ENCODE measurements at places on chromosomes 6 and 20.

DNA sequence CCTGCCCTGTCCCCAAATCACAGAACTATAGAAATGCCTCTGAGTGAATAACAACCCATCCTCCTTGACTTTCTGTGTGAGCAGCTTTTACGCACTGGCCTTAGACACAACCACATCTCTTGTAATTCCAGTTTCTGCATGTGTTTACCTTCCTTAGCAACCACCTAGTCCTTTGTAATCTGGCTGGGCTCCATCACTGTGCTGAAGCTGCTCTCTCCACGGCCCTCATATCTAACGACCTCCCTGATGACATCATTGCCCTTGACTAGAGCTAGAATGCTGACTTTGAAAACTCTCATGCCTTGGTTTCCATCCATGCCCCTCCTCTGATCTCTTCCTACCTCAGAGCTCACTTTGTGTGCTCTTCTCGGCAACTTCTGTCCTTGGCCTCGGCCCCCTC, 30.5 kb upstream of the GLP1R start:
- DNase-seq = no peak

DNA sequence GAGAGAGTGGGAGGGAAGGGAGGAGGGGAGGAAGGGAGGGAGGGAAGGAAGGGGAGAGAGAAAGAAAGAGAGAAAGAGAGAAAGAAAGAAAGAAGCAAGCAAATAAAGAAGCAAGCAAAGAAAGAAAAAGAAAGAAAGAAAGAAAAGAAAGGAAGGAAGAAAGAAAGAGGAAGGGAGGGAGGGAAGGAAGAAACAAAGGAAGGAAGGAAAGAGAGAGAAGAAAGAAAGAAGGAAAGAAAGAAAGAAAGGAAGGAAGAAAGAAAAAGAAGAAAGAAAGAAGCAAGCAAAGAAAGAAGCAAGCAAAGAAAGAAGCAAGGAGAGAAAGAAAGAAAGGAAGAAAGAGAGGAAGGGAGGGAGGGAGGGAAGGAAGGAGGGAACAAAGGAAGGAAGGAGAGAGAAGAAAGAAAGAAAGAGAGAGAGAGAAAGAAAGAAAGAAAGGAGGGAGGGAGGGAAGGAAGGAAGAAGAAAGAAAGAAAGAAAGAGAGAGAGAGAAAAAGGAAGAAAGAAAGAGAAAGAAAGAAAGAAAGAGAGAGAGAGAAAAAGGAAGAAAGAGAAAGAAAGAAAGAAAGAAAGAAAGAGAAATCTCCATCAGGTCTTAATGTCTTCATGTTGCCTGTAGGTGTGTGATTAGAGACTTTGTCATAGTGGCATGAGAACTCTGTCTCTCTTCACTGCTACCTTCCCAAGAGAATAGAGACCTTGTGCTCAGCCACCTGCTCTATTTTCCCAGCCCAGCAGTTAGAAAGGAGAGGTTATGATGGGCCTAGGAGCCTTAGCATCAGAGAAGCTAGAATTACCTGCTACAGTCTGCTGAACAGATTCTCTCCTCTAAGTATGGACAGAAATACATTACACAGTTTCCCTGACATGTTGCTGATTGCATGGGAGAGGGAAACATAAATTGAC, 5.0 kb downstream of the SEMG1 start:
- DNase-seq = no peak

- DNase-seq = no peak
These were observed 234.5 kb upstream of the ZNF217 start for GRCh38 chr20:53828088-53828681.

GRCh38 chr6:32865724-32866443, 11.9 kb downstream of the PSMB9 start:
- DNase-seq = no peak

- DNase-seq = no peak
These were observed 50.0 kb upstream of the PTPN1 start for GRCh38 chr20:50460115-50460607.

DNA sequence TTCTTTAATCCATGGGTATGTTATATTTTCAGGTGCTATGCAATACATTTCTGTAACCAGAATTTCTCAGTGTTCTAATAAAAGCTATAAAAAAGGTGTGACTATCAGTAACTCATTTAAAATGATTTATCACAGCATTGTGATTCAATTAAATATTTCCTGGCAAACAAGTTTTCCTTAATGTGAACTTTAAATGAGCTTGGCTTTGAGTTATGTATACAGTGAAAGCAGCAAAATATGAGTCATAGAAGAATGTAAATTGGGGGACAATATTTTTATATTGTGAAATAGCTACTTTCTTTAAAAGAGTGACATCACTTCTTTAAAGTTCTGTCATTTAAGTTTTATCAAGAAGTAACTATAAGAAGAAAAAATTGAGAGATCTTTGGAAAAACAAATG, 484.9 kb upstream of the MAN1A1 start:
- no peak for DNase-seq

DNA sequence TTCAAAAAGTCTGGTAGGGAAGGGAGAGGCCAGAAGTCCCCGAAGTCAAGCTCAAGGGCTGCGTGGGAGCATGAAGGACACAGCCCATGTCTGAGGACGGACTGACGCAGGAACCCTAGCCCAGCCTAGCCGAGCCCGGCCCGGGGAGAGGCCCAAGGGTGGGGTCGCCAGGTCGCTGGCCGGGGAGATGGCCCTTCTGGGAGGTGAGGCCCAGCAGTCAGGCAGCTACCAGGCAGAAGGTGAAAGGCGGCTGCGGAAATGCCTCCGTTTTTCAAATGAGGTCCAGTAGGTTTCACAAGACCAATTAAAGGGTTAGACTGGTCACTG, 44.6 kb downstream of the WDR27 start:
- no peak for DNase-seq

DNA sequence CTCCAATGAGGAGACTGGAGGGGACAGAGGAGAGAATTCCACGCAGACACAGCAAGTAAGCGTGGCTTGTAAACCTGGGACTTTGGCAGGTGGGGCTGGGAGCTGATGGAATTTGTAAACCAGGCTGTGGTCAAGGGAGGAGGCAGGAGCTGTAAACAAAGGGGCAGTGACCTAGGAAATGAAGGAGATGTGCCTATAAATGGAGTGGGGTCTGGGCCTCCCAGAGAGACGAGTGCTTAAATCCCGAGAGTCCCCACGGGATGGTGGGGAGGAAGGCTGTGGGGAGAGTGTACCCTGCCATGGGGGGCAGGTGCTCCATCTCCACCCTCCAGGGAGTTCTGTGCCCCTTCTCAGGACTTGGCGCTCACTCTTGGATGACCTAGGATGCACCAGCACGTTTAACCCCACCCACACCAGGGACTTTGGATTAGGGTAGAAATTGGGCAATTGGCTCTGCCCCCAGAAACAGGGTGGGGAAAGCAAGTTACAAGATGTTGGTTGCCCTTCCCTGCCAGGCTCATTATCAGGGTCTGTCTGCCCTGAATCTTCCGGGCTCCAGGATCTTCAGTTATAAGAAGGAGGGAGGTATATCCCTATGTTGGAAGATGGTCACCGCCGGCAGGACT, 4.0 kb upstream of the DHX16 start:
- DNase-seq = no peak

- no peak for DNase-seq
These were observed 245.1 kb downstream of the FOXA2 start for GRCh38 chr20:22339091-22339881.

GRCh38 chr6:149202952-149203351, 114.6 kb upstream of the TAB2 start:
- no peak for DNase-seq

- no peak for DNase-seq
These were observed 4.2 kb upstream of the TFAP2A start for GRCh38 chr6:10418862-10419748.

DNA sequence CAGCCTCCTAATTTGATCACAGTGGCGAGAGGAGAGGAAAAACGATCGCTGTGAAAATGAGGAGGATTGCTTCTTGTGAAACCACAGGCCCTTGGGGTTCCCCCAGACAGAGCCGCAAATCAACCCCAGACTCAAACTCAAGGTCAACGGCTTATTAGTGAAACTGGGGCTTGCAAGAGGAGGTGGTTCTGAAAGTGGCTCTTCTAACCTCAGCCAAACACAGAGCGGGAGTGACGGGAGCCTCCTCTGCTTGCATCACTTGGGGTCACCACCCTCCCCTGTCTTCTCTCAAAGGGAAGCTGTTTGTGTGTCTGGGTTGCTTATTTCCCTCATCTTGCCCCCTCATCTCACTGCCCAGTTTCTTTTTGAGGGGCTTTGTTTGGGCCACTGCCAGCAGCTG, 28.7 kb downstream of the SAYSD1 start:
- DNase-seq = no peak

DNA sequence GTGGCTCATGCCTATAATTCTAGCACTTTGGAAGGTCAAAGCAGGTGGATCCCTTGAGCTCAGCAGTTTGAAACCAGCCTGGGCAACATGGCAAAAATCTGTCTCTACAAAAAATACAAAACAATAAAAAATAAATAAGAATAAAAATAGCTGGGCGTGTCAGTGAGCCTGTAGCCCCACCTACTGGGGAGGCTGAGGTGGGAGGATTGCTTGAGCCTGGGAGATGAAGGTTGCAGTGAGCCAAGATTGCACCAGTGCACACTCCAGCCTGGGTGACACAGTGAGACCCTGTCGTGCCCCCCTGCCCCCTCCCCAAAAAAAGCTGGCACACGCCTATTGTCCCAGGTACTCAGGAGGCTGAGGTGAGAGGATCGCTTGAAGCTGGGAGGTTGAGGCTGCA, 35.1 kb upstream of the SRPK1 start:
- DNase-seq = no peak

- DNase-seq = no peak
These were observed 110.9 kb downstream of the HFE start for GRCh38 chr6:26197933-26198721.

DNA sequence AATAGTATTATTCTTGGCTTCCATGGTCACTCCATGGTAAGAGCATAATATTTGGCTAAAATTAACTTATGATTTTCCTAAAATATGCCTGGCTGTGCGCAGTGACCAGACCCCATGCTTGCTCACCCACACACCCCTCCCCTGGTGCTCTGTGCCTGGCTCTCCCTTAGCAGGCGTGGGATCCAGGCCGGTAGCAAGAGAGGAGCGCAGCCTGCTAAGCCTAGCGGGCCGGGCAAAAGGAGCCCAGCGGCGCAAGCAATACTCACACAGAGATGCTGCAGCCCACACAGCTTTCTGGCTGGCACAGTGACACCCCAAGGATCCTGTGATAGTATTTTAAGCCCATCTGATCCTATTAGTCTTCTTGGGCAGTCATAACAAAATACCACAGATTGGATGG, 79.8 kb upstream of the EYS start:
- no peak for DNase-seq

- no peak for DNase-seq
These were observed 24.7 kb downstream of the ZSCAN31 start for GRCh38 chr6:28311139-28311823.

DNA sequence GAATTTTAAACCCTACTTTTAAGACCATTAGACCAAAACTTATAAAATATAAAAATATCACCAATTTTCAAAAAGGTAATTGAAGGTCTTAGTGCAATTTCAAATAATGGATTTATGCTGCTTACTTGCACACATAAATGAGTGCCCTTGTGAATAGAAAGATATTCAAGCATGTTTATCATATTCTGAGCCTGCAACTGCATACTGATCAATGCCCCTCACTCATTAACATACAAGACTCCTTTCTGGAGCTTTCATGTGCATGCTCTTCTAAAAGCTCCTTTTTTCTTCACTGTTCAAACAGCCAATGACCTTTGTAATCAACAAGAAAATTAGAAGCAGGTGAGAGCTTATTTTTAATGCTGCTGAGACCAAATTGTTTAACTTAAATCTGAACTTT, 1139.3 kb downstream of the HACE1 start:
- DNase-seq = no peak

DNA sequence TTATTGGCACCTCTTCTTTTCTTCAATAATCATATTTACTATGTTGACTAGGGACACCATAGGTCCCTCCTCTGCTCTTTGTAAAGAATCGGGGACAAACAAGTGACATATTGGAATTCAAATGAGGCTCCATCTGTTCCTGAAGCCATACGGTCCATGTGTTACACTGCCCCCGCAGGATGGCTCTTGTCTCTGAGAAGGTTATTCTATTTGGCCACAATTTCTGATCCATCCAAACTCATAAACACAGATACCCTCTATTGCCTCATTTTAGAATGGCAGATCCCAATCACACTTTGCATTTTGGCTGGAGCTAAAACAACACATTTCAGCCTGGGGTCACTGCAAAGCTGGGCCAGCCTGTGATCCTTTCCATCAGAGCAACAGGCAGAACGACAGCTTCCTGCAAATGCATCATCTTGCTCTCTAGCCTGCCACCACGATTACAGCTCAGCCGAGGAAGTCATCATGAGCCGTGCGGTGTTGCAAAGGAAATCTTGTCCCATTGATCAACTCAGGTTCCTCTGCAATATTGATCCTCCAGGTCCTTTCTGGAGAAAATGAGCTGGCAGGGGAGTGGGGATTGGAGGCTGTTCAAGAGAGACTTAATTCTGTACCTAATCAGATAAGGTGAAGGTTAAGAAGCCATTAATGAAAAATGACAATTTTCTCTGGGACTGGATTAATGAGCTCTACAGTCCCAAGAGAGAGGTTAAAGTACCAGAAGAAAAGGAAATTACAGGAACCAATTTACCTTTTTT, 73.1 kb downstream of the AGPAT4 start:
- DNase-seq = no peak

DNA sequence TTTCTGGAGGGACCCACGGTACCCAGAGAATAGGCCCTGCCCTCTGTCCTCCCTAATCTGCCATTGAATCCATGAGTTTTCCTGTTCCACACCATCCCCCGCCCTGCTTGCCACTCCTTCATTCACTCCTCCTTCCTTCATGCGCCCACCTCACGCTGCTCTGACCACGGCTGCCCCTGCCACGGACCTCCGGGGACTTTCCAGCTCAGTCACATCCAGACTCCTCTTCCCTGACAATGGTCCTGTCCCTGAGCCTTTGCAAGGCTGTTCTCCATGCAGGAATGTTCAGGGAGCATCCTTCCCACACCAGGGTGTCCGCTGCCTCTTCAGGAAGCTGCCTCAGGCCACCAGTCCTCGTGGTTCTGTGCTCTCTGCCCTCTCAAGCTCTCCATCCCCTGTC, 25.9 kb downstream of the GLP1R start:
- no peak for DNase-seq

DNA sequence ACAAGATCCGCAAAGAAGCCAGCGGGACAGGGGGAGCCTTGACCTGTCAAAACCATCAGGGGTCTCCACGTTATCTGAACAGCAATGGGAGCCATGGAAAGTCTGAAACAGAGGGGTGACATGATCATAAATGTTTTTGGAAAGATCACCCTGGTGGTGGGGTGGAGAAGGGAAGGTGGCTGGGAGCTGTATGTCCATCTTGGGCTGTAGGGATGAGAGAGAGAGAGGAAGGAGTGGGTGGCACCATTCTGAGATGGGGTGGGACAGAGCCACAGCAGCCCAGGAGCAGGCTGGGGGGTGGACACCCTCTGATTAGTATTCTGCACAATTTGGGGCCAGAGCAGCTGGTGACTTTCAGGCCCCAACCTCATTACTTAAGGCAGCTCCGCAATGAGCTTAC, 30.1 kb downstream of the ANKRD60 start:
- no peak for DNase-seq

DNA sequence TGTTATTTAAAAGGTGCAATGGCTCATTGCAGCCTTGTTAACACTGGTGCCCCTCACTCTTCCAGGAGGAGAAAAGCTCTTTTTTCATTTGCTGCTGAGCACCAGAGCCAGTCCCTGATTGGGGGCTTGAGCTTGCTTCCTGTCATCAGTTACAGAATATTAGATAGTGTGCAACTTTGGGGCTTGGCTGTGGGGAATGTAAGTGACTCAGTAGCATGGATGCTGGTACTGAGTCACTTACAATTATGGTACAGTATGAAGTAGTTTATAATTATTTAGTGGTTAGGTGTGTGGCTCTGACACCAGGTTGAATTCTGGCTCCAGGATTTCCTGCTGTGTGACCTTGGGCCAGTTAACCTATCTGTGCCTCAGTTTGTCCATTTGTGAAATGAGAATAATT, 37.6 kb downstream of the ANKS1A start:
- DNase-seq = no peak
